GM18507 (cell line): ENCODE measurements at places on chromosomes 2 and 18.

DNA sequence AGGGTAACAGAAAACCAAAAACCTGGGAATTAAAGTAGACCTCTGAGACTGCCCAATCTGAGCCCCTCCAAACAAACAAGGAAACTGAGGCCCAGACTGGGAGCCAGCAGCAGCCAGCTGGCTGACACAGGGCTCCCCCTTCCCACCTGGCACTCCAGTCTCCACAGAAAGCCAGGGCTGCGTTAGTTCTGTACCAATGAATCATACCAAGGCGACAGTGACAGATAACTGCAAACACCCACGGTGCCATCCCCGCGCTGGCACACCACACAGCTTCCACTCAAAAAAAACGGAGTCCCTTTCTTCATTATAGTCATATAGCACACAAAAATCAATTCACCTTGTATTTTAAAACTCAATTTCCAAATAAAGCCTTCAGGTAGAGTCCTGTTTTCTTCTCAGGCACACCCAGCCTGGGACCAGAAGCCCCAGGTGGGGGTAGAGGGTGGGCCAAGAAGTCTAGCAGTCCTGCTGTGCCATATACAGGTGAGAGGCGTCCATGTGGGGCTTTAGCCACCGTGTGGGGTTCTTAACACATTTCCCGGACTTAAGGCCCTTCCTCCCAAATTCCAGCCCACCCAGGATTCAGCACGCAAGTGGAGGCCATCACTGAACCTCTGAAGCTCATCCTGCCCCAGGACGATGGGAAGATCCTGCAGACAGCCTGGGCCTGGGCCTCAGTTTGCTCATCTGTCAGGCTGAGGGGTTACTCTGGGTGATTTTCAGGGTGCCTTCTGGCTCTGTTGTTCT is 1.2 kb downstream of the PER2 start:
- DNase-seq, result no peak

GRCh38 chr2:86507600-86507999 is 55.6 kb downstream of the CHMP3 start:
- DNase-seq, result no peak

DNA sequence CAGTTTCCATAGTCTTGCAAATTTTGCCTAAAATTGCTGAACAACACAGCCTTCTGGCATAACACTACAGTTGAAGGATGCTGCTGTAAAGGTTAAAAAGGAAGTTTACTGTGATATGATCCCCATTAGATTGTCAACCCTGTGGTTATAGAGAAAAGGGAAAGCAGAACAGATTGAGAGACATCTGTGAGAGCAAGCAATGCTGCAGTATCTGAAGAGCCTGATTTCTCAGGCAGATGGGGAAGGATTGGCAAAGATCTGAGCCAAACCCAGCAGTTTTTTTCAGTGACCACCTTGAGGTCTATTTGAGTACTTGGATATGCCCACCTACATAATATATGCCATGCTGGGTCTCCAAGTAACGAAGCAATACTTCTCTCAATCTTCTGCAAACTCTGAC is 8.5 kb upstream of the ST8SIA3 start:
- no peak for DNase-seq

DNA sequence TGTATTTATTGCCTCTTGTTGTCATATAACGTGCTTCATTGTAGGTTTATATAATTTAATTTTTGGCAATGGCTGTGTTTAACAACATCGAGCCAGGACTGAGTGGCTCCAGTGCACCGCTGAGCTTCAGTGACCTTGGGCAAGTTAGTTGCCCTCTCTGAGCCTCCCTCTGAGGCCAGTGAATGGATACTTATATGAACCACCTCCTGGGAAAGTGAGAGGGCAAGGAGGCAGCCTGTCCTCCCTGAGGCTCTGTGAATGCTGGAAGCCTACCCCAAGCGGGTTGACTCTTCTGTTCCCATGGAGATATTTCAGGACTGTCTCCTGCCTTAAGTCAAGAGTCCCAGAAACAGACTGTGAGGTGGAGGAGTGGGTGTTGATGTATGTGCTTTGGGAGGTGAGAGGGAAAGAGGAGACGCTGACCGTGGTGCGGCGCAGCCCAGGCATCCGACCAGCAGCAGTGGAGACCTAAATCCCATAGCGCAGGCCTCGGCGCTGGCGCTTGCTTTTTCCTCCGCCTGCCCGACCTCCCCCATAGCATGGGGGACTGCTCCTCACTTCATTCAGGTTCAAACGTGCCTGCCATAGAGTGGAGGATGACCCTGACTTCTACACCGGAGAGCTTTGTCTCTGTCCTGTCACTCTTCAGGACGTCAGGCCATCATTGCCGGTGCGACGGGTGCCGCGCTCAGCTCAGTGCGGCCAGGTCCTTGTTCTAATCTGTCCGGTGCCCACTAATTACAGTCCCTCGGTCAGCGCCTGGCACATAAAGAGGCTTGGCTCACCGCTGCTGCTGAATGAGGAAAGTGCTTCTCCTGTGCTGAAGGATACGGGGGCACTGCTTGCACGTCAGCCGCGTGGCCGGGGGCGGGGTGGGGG is 167.3 kb upstream of the HS6ST1 start:
- no peak for DNase-seq

- DNase-seq, result no peak
These were observed 50.6 kb downstream of the PSMD14 start for GRCh38 chr2:161358838-161359237.

- DNase-seq, result no peak
These were observed 19.8 kb downstream of the GPC1 start for GRCh38 chr2:240455272-240455646.

- no peak for DNase-seq
These were observed 52.1 kb upstream of the ITGA6 start for GRCh38 chr2:172375251-172375650.

DNA sequence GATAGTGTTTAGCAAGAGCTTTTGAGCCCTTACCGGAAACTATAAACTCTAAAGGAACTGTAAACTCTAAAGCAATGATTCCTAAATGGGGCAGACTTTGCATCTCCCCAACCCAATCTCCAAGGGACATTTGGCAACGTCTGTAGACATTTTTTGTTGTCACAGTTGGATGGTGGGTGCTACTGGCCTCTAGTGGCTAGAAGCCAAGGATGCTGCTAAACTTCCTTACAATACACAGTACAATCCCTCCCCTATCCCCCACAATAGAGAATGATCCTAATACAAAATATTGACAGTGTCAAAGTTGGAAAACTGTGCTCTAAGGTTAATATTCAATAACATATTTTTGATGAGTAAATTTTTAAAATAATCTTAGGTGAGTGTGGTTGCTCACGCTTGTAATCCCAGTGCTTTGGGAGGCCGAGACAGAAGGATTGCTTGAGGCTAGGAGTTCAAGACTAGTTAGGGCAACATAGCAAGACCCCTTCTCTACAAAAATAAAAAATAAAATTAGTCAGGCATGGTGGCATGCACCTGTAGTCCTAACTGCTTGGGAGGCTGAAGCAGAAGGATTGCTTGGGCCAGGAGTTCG is 66.7 kb downstream of the PTPN4 start:
- DNase-seq, result no peak

DNA sequence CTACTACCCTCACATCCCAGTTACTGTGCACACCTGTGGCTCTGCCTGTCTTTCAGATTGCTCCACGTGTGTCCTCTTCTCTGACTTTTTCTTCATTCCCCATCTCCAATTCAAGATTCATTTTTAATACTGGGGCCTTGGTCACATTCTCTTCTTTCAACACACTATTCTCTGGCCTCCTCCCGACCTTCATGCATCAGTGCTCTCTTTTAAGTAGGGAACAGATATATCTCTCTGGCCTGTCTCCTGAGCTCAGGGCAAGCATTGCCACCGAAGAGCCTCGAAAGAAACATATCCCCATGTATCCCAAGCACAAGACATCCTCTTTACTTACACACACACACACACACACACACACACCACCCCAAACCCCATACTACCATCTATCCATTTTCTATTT is 21.6 kb upstream of the PAX8 start:
- DNase-seq, result no peak

DNA sequence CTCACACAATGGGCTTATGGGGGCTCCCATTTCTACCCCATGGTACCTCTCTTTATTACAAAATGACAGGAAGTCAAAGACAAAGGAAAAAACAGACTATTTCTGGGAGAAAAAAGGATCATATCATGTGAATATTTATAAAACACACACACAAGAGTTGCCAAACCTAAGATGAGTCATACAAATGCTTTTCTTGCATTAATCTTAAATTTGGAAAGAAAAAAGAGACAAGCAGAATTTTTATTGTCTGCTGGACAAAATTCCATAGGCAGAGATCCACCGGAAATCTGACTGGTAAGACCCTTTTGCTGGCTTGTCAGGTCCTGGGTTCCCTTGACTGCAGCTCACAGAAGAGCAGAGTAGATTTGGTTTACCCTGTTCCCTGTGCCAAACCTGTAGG is 1732.3 kb upstream of the PIK3C3 start:
- DNase-seq, result no peak

- no peak for DNase-seq
These were observed 807.8 kb downstream of the TRIB2 start for GRCh38 chr2:13524492-13524891.

DNA sequence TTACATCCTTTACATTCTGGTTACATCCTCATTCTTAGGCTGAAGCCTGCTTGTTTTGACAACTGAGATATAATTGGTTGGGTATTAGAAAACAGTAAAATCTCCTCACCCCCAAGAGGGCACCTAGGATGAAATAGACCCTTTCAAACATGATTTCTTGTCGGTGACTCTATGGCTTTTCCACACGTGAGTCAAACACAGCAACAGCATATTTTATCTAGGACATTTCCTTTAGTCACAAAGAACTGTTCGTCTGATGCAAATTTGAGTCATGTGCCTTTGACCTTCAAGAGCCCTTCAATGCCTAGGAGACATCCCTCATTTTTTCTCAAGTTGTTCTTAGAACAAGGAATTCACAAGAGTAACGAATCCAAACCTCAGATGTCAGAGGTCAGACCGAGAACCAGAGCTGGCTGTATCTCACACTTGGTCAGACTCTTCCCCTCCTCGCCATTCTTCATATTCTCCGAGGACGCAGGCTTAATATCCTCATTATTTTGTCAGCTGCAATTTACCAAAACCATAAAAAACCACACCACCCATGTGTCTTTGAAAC is 60.5 kb upstream of the ALKAL2 start:
- DNase-seq, result no peak

DNA sequence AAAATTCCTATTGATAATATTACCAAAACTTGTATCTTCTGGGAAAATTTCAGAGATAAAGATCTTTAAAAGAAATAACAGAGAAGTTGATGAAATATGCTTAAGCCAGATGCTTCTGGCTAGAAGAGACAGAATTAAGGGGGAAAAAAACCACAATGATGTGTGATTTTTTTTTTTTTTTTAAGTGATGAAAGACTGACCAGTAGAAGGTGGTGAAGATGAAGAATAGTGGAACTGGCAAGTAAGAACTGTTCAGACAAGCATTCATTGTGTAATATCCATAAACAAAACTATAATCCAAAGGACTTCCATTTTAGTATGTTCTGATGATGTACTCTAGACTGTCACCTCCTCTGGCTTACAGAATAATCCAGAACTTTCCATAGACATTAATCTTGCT is 89.8 kb downstream of the INO80D start:
- DNase-seq, result no peak

GRCh38 chr2:1256632-1257324 is 156.5 kb upstream of the TPO start:
- no peak for DNase-seq

GRCh38 chr2:39661826-39662225 is 3.9 kb upstream of the TMEM178A start:
- DNase-seq, result no peak

DNA sequence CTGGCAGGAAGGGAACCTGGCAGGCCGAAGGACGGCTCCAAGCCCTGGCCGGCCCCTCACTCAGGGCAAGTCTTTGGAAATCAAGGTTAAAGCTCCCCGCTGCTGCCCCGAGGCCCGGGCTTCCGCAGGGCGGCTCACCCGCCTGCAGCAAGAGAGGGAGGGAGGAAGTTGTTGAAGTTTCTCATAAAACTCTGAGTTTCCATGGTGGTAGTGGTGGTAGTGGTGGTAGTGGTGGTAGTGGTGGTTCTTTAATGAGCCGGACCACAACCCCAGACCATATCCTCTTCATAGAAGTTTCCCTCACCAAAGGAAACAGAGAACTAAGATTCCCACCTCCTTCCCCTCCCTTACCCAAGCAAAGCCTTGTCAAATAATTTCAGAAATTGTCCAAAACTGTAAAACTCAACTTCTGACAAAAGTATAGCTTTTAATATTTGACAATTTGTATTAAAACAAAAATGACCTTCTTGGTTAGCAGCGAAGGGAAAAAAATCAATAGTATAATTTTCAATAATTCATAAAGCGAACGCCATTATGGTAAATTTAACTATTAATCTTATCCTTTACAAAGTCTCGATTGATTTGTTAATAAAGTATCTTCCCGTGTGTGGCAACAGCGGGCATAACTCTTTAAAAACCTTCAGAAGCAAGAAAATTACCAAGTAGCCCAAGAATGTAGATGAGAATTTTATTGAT is 1.5 kb upstream of the HOXD10 start:
- DNase-seq, result no peak

DNA sequence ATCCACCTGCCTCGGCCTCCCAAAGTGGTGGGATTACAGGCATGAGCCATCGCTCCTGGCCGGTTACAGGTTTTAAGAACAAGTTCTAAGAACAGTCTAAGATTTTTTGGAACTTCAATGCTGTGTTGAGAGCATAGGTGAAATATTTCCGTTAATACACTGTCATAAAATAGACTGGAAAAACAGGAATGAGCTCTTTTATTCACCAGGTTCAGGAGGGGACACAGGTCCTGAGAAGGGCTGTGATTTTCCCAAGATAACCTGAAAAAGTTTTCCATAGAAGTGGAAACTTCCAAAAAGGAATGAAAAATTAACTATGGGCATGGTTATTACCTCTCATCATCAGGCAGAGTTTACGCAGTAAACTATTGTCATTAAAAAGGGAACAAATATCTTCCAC is 97.6 kb upstream of the TMEM178A start:
- no peak for DNase-seq

- no peak for DNase-seq
These were observed 4.8 kb upstream of the RNF138 start for GRCh38 chr18:32086881-32087280.

DNA sequence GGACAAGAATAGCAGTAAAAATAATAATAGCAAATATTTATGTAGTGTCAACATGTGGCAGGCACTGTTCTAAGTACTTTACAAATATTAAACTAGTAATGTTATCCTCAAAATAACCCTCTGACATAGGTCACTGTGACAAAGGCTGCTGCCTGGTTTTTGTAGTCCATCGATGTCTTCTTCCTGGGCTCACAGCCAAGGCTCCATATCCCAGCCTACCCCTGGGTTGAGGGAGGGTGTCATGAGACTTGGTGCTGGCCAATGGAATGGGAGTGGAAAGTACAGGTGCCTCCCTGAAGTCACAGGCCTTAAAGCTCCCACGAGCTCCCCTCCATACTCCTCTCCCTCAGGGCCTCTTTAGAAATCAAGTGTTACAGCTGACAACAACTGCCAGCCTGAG is 159.3 kb downstream of the CYRIA start:
- no peak for DNase-seq
